ENCODE measurements at places on chromosomes 12 and 14.

GRCh38 chr14:103108749-103109207 is 14.3 kb downstream of the EXOC3L4 start:
- DNase-seq, result no peak

GRCh38 chr14:84894254-84894653 is 635.7 kb upstream of the FLRT2 start:
- DNase-seq, result no peak

GRCh38 chr12:14558473-14558959 is 9.2 kb downstream of the PLBD1 start:
- DNase-seq, result no peak

GRCh38 chr12:98745578-98746391 is 100.7 kb downstream of the APAF1 start:
- DNase-seq, result no peak

DNA sequence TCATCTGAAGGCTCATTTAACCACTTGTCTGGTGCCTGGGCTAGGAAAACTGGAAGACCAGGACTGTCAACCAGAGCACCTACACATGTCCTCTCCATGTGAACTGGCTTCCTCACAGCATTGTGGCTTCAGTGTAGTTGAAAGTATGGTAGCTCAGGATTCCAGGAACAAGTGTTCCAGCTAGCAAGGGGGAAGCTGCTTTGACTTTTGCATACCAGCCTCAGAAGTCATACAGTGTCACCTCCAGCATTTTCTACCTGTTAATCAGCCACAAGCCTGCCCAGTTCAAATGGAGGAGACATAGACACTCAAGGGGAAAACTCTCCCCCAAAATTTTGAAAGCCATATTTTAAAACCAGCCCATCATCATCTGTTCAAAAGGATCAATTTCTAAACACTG is 212.8 kb upstream of the CAND1 start:
- no peak for DNase-seq

DNA sequence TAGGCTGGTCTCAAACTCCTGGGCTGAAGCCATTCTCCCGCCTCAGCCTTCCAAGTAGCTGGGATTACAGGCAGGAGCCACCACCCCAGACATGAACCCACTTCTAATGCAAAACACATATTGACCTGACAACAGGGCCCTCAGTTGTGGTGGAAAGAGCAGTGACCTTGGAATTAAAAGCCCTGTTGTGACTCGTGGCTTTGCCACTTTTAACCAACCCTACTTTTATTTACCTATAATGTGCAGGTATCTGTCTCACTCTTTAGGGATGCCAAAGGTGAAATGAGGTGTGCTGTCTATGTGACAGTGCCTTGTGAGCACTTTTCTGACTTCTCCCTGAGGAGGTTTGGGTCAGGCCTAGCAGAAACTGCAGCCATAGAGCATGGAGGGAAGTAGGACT is 132.8 kb upstream of the DNM1L start:
- DNase-seq, result no peak

DNA sequence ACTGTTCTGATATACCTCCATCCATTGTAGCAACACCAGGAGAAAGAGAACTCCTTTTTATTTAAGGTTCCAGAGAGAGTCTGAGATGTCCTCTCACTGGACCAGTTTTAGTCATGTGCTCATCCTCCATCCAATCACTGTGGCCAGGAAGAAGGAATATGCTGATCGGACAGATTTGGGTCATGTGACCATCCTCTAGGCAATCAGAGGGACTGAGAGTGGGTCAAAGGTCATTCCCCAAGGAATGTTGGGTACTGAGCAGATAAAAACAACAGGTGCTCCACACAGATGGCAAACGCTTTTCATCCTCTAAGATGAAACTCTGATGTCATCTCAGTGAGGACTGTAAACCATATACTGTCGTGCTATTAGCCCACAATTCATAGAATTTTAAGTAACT is 28.8 kb upstream of the RPH3A start:
- no peak for DNase-seq
